Transverse colon (tissue), 4 donors: ENCODE measurements at places on chromosomes 5 and 9. TPM values are rescaled to one million over a fixed set of nuclear protein-coding genes. Genes with fewer than 3 reads are reported as not detected.

- no peak overlapping the region for H3K27ac ChIP-seq
- peaks cover 3% of the 10 kb centered on the region for H3K27me3 ChIP-seq
- DNase-seq, result no peak
Measured at GRCh38 chr5:1214936-1215220, 10.3 kb upstream of the SLC6A18 start.

GRCh38 chr5:53613536-53613935 is 53.1 kb downstream of the NDUFS4 start:
- H3K27ac ChIP-seq, result no peak overlapping the region
- H3K36me3 ChIP-seq, result no peaks in the 10 kb centered on the region
- DNase-seq, result no peak
- no peaks in the 10 kb centered on the region for H3K4me1 ChIP-seq
- no peaks in the 10 kb centered on the region for H3K27me3 ChIP-seq
- H3K4me3 ChIP-seq, result no peak overlapping the region

GRCh38 chr5:162067655-162068411 is at the start of gene GABRG2:
Gene GABRG2, plus strand, starts transcription at chr5:162067773. Its CDS starts 227 bp downstream, at chr5:162068000.
- H3K4me3 ChIP-seq, result no peak within 1 kb of the TSS
- H3K27me3 ChIP-seq, result peaks cover 11% of the 10 kb centered on the region
- H3K27ac ChIP-seq, result no peak within 1 kb of the TSS

DNA sequence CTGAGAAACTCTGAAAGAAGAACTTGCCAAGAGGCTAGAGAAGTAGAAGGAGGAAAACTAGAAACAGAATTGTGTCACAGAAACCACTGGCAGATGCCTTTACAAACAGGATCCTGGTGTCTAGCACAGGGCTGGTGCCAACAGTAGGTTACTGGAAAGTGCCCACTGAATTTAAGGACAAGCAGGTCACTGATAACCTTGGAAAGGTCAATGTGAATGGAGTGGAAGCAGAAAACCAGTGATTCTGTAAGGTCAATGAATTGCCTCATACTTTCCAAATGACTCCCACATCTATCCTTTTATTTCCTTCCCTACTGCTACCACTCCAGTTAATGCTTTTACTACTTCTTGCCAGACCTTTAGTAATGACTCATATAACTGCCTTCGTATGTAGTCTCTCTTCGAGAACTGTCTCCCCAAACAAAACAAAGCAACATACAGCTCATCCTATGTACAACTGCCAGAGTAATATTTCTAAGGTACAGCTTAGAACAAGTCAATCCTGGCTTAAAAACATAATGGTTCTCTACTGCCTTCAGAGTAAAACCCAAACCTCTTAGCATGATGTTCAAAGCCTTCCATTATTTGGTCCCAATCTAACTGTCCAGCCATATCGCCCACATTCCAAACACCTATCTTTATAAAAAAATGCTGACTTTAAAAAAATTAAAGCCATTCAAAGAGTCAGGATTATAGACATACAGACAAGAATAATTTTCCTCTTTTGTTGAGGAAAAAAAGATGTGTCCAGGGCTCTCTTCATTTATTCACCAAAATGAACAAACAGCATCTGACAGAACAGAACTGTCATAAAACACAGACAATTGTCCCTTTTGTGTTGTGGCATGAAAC is 52.5 kb downstream of the NR3C1 start:
- no peak overlapping the region for H3K4me3 ChIP-seq
- no peak overlapping the region for H3K27ac ChIP-seq
- H3K36me3 ChIP-seq, result no peaks in the 10 kb centered on the region
- H3K4me1 ChIP-seq, result peaks cover 41% of the 10 kb centered on the region
- no peaks in the 10 kb centered on the region for H3K27me3 ChIP-seq
- DNase-seq, result no peak

DNA sequence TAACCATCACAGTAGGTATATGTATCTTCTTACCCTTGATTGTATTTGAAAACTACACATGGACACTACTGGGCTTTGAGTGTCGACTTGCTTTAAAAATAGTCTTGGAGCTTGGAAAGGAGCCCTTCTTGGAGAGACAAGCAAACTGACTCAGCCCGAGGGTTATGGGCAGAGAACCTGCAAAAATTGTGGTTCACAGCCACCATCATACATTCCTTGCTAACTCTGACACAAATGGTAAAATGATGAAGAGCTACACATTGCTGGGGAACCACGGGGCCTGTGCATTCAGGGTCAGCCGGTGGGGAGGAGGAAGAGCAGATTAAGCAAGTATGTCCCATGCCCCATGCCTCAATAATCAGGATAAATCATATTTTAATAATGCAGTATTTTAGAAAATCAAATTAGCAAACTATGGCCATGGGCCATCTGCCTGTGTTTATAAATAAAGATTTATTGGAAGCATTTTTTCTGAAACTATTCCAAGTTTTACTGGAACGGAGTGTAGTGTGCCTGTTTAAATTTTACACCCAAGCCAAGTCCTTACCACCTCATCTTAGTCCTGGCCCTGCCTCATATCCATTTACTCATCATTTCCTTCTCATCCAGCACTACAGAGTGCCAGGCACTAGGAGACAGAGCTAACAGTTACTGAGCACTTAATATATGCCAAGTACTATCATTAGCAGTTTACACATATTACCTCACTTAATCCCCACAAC is 195.7 kb downstream of the PALM2AKAP2 start:
- H3K36me3 ChIP-seq, result no peaks in the 10 kb centered on the region
- no peaks in the 10 kb centered on the region for H3K4me1 ChIP-seq
- H3K27me3 ChIP-seq, result no peaks in the 10 kb centered on the region
- no peak overlapping the region for H3K4me3 ChIP-seq
- no peak for DNase-seq

- DNase-seq, result no peak
- H3K4me3 ChIP-seq, result peak overlapping the region; percentile 36
- peaks cover 17% of the 10 kb centered on the region for H3K4me1 ChIP-seq
- H3K27ac ChIP-seq, result no peak overlapping the region
- no peaks in the 10 kb centered on the region for H3K36me3 ChIP-seq
- H3K27me3 ChIP-seq, result peaks cover 94% of the 10 kb centered on the region
Measured at GRCh38 chr5:181051841-181052671, 12.0 kb downstream of the BTNL9 start.

- no peak for DNase-seq
- no peak overlapping the region for H3K4me3 ChIP-seq
- no peaks in the 10 kb centered on the region for H3K36me3 ChIP-seq
Measured at GRCh38 chr9:136020671-136021070, 59.5 kb upstream of the UBAC1 start.

GRCh38 chr5:41641621-41642020 is 131.2 kb upstream of the PLCXD3 start:
- no peaks in the 10 kb centered on the region for H3K36me3 ChIP-seq
- H3K27ac ChIP-seq, result no peak overlapping the region
- H3K4me3 ChIP-seq, result no peak overlapping the region
- DNase-seq, result no peak
- no peaks in the 10 kb centered on the region for H3K27me3 ChIP-seq

- H3K27me3 ChIP-seq, result peaks cover 55% of the 10 kb centered on the region
- H3K36me3 ChIP-seq, result no peaks in the 10 kb centered on the region
Measured at GRCh38 chr5:180591311-180591887, at the start of gene SCGB3A1. Gene SCGB3A1, minus strand, starts transcription at chr5:180591499. Its CDS starts 37 bp downstream, at chr5:180591462.

DNA sequence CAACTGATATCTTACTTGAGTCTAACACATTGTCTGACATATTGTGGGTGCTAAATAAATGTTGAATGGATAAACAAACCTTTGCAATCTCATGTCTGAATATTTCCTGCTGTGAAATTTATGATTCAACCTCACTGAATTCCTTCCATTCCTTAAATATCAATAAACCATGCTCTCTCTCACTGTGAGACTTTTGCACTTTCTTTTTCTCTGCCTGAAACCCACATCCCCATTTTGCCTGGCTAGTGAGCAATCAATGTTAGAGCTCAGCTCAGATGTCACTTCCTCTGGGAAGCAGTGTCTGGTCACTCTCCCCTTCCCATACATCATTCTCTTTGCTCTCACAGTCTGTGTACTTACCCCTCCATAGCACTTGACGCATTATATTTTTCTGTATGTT is 383.7 kb upstream of the TRPC7 start:
- H3K4me3 ChIP-seq, result no peak overlapping the region
- H3K27me3 ChIP-seq, result no peaks in the 10 kb centered on the region
- H3K36me3 ChIP-seq, result no peaks in the 10 kb centered on the region
- H3K27ac ChIP-seq, result no peak overlapping the region
- DNase-seq, result no peak

DNA sequence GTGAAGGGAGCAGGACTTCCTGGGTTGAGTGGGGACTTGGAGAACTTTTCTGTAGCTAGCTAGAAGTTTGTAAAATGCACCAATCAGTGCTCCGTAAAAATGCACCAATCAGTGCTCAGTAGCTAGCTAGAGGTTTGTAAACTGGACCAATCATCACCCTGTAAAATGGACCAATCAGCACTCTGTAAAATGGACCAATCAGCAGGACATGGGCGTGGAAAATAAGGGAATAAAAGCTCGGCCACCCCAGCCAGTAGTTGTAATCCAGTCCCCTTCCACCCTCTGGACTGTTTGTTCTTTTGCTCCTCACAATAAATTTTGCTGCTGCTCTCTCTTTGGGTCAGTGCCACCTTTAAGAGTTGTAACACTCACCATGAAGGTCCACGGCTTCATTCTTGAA is 29.5 kb downstream of the SPATA31C2 start:
- no peak overlapping the region for H3K4me3 ChIP-seq
- no peak for DNase-seq
- H3K36me3 ChIP-seq, result no peaks in the 10 kb centered on the region
- no peak overlapping the region for H3K27ac ChIP-seq

GRCh38 chr5:10214041-10214440 is 35.6 kb downstream of the ATPSCKMT start:
- H3K27me3 ChIP-seq, result no peaks in the 10 kb centered on the region
- no peaks in the 10 kb centered on the region for H3K36me3 ChIP-seq
- no peaks in the 10 kb centered on the region for H3K4me1 ChIP-seq
- no peak for DNase-seq

- DNase-seq, result no peak
- no peak overlapping the region for H3K4me3 ChIP-seq
- H3K36me3 ChIP-seq, result no peaks in the 10 kb centered on the region
- no peak overlapping the region for H3K27ac ChIP-seq
Measured at GRCh38 chr9:130159057-130159456, 13.1 kb upstream of the NCS1 start.

DNA sequence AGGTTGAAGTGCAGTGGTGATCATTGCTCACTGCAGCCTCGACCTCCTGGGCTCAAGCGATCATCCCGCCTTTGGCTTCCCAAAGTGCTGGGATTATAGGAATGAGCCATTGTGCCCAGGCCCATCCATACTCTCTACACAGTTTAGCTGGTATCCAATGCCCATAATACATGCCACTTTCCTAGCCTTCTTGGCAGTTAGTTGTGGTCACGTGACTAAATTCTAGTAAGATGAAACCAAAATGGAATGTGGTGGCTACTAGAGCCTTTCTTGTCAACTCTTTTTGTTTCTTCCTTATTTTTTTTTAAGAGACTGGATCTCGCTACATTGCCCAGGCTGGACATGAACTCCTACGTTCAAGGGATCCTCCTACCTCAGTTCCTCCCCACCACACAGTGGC is 15.3 kb upstream of the KIF27 start:
- H3K36me3 ChIP-seq, result peaks cover 4% of the 10 kb centered on the region
- no peak overlapping the region for H3K27ac ChIP-seq
- no peak overlapping the region for H3K4me3 ChIP-seq
- H3K4me1 ChIP-seq, result peaks cover 4% of the 10 kb centered on the region

DNA sequence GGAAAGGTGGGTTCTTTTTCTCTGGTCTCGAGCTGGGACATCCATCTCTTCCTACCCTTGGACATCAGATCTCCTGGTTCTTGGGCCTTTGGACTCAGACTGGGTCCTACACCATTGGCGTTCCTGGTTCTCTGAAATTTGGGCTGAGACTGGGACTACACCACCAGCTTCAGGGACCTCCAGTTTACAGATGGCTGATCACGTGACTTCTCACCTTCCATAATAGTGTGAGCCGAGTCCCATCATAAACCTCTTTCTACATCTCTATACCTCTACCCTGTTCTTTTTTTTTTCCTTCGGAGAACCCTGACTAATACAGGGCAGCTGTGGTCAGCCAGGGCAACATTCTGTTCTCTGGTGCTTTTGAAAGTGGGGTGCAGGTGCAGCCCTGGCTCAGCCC is 27.2 kb upstream of the RXRA start:
- H3K27me3 ChIP-seq, result peaks cover 16% of the 10 kb centered on the region
- no peaks in the 10 kb centered on the region for H3K4me1 ChIP-seq
- H3K4me3 ChIP-seq, result no peak overlapping the region
- DNase-seq, result no peak
- no peak overlapping the region for H3K27ac ChIP-seq

DNA sequence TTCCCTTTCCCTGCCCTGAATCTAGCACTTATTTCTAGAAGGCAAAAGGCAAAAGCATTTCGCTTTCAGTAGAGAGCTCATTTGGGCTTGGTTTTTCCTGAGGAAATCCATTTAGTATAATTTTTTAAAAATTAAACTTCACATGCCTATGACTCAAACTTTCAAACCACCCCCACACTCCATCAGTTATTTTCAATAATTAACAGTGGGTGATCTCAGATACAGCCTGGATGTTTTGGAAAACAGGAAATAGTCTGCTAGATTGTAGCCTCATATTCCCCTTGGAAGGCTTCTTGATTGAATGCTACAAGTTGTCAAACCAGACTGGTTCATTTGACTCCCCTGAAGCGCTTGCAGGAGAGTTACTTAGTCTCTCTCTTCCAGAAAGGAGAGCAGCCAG is 40.6 kb downstream of the SEMA5A start:
- no peak for DNase-seq
- no peak overlapping the region for H3K27ac ChIP-seq
- no peaks in the 10 kb centered on the region for H3K27me3 ChIP-seq

DNA sequence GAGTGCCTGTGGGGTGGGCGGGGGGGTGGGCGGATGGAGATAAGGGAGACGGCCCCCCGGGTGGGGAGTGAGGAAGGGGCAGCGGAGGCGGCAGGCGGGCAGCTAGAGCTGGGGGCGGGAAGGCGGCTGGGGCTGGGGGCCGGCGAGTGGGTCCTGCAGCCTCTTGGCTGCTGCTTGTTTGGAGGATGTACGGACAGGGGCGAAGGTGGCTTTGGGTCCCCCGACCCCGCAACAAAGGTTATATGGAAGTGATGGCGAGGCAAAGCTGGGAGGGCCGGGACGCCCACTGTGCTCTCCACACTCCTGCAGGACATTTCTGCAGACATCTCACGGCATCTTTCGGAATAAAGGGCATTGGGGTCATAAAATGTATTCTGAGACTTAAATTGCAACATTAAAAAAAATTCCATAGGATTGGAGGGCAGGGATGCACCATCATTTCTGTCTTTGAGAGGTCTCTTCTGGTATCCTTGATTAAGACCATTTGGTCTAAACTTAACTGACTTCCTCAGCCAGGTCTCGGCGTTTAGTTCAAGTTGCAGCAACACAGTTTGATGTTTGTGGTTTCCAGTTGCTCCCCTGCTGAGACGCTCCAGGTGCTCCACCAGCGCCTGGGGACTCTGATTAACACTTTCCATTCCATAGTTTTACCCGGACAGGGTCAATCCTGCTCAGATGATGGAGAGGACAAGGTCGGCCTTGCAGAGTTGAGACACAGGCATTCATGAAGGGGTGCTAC is 101.6 kb upstream of the SSBP2 start:
- DNase-seq, result peak; percentile 14
- peaks cover 29% of the 10 kb centered on the region for H3K4me1 ChIP-seq
- peak overlapping the region; percentile 65 for H3K4me3 ChIP-seq
- H3K27ac ChIP-seq, result peak overlapping the region; percentile 88

Gene SGCD
- total RNA-seq, result 3.7 TPM

Gene SOHLH1
- not detected for total RNA-seq

Gene TNIP1
- total RNA-seq, result 63.9 TPM

Gene OGN
- total RNA-seq, result 7.2 TPM

Gene FCN2
- total RNA-seq, result not detected

Gene HAPLN1
- 0.48 TPM for total RNA-seq

Gene MTAP
- 4.5 TPM for total RNA-seq

Gene FREM1
- total RNA-seq, result 12.7 TPM

Gene SLC6A18
- not detected for total RNA-seq

Gene FGF1
- total RNA-seq, result 0.41 TPM

Gene KIAA0825
- total RNA-seq, result 5.1 TPM

Gene HTR4
- total RNA-seq, result 17.6 TPM
